EH (cell line): ENCODE measurements at places on chromosomes 12 and 14.

- DNase-seq, result no peak
Measured at GRCh38 chr12:64877363-64878004, 53.0 kb downstream of the TBC1D30 start.

- peak; percentile 99 for DNase-seq
Measured at GRCh38 chr12:47820631-47821345, 1.1 kb upstream of the HDAC7 start.

DNA sequence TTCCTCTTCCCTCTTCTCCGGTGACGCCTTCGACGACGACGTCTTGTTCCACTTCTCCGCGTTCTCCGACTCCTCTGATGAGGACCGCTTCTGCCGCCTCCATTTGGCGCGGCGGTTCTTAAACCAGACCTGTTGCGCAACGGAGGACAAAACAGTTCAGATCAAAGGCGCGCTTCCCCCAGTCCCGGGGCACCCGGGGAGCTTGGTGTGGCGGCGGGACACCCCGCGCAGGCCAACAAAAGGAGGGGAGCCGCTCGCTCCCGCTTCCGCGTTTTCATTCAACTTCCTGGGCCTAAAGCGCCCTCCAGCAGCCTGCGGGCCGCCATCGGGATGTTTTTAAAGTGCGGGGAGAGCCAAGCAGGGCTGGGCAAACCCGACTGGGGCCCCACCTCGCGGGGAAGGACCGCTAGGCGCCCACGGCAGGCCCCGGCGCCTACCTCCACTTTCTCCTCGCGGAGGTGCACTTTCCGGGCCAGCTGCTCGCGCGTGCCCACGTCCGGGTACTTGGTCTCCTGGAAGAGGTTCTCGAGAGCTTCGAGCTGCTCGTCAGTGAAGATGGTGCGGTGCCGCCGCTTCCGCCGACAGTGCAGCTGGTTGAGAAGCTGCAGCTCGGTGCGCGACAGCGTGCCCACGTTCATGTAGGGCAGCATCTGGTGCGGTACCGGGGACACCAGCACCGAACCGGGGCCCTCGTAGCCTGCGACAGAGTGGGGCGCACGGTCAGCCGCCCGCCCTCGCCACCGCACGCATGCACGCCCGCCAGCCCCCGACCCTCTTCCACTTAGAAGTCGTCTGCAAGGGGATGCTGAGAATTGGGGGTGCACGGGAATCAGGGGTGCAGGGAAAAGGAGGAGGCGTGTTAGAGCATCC lies 1.2 kb downstream of the GSC start:
- no peak for DNase-seq

DNA sequence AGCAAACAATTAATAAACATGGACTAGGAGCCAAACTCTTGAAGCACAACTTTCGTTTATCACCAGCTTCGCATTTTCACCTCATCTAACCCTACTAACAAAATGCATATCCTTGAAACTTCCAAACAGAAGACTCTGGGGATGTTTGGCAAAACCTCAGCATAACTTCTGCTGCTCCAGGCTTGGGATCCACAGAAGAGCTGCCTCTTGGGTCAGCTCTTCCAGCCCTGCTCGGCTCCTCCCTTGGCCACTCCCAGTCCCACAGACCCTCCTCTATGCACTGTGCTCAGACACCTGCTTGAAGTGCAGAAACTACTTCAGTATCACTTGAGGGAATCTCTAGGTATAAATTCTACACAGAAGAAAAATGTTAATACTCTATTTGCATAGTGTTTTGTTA lies 110.0 kb upstream of the AMIGO2 start:
- DNase-seq, result no peak

DNA sequence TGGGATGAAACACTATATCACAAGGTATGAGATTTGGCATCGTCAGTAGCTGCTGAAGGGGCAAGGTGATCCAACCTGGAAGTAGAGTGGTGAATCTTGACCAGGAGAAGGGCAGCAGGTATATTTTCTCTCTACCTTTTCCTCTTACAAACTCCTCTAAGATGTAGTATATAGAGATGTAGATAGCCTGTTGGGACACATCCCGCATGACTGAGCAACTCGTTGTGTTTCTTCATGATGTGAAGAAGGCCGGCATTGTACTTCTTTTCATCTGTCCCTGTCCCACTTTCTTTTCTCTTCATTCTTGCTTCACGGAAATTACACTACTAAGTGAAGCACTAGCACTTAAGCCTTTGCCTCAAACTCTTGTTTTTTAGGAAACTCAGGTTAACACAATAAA lies 7.3 kb upstream of the CFAP54 start:
- no peak for DNase-seq

- no peak for DNase-seq
Measured at GRCh38 chr12:19967001-19967400, 401.3 kb upstream of the PDE3A start.

GRCh38 chr12:126061777-126062176 lies 996.5 kb downstream of the AACS start:
- no peak for DNase-seq

- no peak for DNase-seq
Measured at GRCh38 chr12:4293299-4293965, 19.9 kb downstream of the CCND2 start.

DNA sequence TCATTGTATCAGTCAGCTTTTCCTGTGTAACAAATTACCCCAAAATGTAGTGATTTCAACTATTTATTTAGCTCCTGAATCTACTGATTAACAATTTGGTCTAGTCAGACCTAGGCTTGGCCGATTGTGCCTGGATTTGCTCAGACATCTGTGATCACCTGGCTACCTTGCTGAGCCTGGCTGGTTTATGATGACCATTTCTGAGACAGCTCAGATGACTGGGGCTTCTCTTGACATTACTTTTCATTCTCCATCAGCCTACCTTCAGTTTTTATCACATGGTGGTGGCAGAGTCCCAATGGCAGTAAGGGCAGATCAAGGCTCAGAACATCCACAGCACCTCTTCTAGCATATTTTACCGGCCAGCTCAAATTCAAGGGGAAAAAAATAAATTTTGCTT lies 286.3 kb downstream of the BTG1 start:
- DNase-seq, result no peak

- no peak for DNase-seq
Measured at GRCh38 chr14:90109858-90110257, 48.1 kb downstream of the KCNK13 start.

GRCh38 chr14:61493239-61493638 lies 171.9 kb downstream of the PRKCH start:
- DNase-seq, result peak; percentile 97

GRCh38 chr12:13152756-13153155 lies 43.8 kb upstream of the EMP1 start:
- DNase-seq, result no peak

DNA sequence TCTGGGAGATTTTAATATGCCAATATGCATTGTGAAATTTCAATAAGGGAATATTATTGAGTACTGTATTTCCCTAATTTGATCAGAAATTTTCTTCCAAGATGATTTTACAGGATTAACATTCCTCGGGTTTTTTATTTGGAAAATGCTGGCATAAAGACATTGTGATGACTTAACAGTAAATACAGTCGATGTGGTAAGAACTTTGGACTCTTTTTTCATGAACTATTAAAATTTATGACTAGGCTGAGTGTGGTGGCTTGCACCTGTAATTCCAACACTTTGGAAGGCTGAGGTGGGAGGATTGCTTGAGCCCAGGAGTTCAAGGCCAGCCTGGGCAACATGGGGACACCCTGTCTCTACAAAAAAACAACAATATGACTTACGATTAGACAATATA lies 197.1 kb upstream of the RASSF8 start:
- DNase-seq, result no peak

GRCh38 chr14:84937016-84937415 lies 592.9 kb upstream of the FLRT2 start:
- DNase-seq, result no peak

DNA sequence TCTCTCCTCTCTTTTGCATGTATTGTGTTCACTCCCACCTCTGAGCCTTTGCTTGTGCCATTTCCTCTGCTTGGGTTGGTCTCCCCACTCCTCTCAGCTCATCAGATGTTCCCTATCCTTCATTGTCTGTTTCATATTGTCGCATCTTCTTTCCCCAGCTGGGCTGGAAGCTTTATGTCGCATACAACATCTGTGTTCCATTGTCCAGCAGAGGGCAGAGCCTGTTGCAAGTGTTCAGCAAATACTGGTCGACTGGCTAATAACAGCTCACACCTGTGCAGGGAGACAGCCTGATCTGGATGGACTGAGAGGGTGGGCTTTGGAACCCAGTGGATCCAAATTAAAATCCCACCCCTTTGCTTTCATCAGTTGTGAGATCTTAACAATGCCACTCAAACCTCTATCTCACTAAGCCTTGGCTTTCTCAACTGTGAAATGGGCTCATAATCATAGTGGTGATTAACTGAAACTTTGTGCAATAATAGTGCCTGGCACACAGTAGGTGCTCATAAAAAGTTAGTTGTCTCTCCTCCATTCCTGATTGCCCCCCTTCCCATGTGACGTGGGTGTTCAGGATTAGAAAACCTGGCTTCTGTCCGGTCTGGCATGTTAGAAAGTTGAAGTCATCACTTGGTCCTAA lies 75.8 kb downstream of the RIN3 start:
- DNase-seq, result peak; percentile 51

- DNase-seq, result peak; percentile 9
Measured at GRCh38 chr14:101360054-101360911, 201.0 kb upstream of the DIO3 start.

DNA sequence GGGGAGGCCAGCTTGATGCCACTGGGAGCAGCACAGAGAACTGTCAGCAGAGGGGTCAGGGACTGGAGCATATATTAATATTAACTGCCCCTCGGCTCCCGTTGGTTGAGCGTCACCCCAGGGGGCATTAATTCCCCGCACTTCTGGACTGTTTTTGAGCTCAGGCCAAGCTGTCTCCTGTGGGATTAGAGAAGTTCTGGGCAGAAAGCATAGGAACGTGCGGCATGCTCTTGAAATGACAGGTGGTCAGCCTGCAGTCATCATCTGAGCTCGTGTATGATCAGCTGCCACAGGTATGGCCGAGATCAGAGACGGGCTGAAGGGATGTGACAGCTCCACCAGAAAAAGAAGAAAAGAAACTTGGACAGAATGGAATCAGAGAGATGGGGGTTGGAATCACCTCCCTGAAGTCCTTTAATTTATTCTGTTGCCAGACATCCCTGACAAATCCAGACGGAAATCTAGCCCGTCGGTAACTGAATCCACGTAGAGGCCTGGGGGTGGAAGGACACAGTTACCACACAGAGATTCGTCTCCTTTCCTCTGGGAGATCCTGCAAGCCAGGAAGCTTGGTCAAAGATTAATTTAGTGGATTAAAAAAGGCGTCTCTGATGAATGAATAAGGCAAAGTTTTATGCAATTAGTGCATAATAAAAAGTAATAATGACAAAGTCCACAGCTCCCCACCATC lies 23.6 kb downstream of the NR1H4 start:
- no peak for DNase-seq

DNA sequence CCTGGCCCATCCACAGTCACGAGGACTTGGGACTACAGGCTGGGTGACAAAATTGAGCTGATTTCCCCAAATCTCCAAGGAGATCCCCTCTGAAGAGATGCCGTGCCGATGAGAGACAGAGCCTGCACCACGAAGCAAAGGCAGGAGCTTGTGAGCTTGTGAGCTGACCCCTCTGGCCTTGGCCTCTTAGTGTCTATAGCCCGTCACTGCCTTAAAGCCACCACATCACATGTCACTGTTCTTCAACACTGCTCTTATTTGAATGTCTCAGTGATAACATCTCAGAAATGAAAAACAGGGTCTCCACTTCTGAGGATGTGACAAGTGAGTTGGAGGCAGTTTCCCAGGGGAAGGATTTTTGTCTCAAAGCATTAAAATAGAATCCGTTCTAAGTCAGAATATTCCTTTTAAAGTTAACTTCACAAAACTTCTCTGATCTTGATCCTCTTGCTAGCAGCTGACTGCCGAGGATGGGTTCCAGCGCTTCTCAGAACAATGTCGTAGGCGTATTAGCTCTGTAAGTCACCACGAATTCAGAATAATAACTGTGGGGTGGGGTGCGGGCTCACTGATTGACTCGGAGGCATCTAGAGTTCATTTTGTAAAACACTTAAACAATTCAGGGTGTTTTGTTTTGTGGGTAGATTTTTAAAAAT lies 37.5 kb downstream of the CHST11 start:
- no peak for DNase-seq

DNA sequence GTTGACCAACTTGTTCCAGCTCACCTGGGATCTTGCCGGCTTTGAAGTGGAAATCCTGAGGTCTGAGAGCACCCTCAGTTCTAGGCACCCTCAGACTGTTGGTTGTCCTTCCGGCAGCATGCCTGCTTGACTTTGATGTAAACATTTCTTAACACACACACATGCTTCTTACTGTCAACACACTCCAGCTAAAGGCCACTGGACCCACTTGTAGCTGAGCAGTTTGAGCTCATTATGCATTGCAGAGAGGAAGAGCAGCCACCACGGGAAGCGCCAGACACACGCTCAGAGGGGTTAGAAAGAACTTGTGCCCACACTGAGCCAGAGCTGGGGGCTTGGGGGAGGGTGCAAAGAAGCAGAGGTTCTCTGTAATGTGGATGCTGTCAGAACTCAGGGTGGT lies 55.8 kb downstream of the TNFAIP2 start:
- no peak for DNase-seq

DNA sequence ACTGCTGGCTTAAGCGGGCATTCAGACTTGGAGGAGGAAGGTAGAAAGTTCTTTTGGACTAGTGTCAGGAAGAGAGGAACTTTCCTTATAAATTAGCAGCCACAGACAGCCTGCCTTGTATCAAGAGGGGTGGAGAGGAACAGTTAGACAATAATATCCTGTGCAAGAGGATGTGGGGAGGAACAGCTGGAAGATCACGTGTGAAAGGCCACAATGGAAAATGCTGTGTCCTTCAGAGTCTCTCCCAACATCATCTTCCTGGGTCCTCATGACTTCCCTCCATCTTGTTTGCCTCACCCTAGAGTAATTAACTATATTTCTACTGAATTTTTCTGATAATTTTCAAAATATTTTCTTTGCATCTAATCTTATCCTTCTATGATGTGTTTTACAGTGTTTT lies 117.4 kb downstream of the MGAT4C start:
- no peak for DNase-seq

GRCh38 chr14:32404784-32405573 lies 75.9 kb downstream of the AKAP6 start:
- DNase-seq, result no peak

DNA sequence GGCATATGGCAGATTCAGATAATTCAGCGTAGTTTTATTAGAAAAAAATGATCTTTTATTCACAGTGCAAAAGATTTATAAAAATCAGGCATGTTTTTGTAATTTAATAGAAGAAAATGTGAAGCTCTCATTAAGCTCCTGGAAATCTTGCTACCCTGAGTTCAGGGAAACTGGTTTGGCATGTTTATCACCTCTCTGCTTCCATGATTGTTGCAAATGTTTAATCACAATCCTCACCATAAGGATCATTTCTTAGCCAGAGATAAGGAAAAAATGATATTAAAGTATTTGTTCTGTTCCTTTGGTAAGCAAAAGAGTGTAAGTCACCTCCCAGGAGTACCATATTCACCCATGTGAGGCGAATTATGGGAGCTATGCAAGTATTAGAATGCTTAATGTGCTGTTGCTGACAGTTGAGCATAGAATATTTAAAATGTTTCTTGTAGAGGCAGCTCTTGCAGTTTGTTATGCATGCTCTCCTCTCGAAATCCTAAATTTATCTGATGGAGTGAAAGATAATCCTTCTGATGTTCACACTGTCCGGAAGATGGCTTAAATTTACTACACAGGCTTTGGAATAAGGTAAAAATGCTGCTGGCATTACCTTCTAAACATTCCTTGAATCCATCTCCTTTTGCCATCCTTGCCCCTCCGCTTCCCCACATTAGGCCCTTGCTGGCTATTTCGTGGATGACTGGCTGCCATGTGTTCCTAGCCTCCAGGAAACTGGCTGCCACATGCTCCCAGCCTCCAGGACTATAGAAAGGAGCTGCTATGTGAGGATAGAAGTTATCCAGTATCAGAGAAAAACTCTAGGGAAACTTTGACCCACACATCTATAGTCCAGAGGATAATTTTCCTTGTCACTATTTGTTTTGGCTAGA lies 115.8 kb upstream of the CCDC198 start:
- no peak for DNase-seq
